AG09309 (cell line): ENCODE measurements at places on chromosomes 6 and 20.
A peak's percentile ranks its signal among the peaks of the same experiment; 100 is the strongest.

- no peak for DNase-seq
These were observed 646.3 kb downstream of the UTRN start for GRCh38 chr6:144931172-144932035.

DNA sequence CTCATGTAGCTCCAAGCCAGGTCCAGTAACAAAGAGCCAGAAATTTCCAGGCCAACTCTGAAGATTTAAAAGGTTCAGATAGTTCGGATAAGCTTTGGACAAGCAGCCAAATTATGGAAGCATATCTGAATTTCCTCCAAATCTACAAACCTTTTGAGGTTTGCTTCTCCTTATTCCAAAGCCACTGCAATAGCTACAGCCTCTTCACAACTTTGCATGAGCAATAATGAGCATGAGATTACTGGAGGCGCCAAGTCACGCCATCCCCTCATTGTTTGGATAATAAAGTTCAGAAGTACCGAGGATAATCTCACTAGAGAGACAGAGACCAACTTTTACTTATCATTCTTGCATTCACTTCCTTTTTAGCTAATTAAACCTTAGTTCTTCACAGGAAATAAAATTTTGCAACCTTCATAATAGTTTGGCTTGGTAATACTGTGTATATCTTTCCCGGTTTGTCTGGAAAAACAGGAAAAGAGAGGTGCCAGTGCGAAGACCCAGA, 329.6 kb upstream of the RSPO3 start:
- DNase-seq: no peak

GRCh38 chr6:40997234-40997957, 41.6 kb downstream of the UNC5CL start:
- peak; percentile 20 for DNase-seq

DNA sequence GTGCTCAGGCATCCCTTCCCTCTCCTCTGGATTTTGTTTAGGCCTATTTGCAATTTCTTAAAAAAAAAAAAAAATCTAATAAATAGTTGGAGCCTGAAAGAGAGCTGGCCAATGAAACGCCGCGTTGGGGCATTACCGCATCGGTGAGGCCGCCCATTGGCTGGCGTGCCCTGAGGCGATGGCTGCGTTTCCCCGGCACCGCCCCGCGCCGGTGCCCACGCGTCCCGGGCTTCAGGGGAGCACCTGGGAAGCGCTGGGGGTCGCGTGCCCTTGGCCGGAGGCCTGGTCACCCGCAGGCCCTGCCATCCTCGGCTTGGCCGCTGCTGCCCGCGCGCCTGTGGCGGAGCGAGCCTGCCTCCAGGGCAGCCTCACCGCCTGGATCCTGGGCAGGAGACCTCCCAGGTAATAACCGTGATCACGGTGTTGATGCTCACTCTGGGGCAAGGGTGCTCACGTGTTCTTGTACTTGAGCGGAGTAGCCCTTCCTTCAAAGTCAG, 155.4 kb downstream of the NRN1 start:
- DNase-seq: no peak

DNA sequence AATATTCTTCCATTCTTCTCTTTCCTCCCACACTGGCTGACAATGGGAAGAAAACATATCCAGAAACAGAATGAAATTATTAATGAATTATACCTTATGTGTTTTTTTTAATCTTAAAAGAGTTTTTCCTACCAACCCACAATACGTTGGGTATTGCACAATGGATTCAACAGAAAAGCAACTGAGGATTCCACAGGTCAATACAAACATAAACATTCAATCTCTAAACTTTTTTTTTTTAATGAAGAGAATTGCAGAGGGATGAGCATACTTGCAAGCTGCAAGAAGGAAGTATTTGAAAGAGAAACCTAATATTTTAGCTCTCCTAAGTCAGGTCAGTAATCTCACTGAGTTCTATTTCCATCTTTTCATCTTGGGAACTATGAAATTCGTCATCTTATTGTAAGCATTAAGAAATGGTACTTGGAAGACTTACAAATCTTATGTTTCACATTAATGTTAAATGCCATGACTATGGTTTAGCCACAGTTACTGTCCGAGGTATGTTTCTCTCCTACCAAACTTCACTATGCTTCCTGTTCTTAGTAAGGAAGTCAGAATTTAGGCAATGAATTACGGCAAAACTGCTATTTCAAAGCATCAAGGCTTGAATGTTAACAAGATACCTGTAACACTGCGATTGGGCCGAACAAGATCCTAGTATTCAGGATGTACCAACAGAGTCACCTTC, 100.8 kb downstream of the HIVEP2 start:
- DNase-seq: peak; percentile 33

DNA sequence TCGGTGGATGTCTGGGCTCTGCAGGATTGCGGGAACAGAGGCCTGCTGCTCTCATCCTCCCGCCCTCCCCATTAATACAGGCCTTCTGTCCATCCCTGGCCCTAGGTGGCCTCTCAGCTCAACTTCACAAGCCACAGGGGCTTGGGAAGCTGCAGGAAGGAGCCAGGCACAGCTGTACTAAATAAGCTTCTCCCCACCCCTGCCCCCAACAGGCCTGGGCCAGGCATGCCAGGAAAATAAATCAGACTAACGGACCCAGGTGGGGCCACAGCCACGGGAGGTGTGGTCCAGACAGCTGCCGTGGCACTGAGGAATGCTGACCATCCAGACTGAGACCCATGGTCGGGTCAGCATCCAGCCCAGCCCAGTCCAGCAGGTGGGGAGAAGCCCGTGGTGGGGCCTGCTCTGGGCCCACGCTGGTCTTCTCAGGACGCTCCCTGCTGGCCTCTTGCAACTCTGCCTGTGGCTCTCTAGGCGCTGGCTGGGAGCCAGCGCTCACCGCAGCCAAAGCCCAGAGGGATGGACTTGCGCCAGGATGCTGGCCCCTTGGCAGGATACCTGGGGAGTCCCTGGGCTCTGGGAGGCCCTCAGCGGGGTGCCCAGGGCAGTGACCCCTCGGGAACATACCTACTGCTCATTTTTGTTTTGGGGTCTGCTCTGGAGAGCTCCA, 8.6 kb upstream of the YTHDF1 start:
- DNase-seq: no peak

DNA sequence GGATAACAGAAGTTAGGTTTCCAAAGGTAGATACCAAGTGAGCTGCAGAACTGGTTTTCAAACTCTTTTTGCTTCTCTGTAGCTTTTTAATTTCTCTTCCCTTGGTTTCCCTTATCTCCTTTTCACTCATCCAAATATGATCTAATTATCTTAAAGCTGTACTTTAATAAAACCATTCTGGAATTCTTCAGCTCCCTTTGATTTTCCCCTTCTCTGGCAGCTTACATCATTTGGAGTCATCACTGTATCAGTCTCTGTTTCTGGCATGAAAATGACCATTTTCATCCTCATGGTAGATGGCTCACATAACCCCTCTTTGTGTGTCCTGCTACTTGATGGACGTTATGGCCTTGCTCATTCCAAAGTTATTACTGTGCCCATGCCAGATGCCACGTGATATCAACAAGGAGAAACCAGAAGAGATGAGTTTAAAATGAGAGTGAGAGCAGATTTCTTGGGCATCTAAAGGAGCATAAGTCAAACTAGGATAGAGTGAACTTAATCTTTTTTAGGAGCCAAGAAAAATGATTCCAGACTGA, 620.2 kb downstream of the QKI start:
- DNase-seq: no peak

- DNase-seq: no peak
These were observed 67.7 kb downstream of the AKAP12 start for GRCh38 chr6:151307501-151307900.

DNA sequence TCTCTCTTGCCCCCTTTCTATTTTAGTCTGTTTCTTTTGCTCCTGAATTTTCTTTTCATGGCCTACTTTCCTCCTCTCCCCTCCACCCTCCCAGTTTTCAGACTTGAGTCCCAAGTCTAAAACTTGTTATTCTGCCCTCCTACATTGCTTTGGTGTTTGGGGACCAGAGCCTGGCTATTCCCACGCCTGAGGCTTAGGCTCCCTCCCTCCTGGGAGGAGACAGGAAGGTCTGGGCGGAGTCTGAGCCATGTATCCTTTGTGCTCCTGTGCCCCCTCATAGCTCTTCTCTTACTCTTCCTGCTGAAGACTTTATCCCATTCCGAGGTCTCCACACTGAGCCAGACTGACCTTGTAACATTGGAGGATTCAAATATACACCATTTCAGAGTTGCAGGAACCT, 69.5 kb downstream of the DAAM2 start:
- no peak for DNase-seq

DNA sequence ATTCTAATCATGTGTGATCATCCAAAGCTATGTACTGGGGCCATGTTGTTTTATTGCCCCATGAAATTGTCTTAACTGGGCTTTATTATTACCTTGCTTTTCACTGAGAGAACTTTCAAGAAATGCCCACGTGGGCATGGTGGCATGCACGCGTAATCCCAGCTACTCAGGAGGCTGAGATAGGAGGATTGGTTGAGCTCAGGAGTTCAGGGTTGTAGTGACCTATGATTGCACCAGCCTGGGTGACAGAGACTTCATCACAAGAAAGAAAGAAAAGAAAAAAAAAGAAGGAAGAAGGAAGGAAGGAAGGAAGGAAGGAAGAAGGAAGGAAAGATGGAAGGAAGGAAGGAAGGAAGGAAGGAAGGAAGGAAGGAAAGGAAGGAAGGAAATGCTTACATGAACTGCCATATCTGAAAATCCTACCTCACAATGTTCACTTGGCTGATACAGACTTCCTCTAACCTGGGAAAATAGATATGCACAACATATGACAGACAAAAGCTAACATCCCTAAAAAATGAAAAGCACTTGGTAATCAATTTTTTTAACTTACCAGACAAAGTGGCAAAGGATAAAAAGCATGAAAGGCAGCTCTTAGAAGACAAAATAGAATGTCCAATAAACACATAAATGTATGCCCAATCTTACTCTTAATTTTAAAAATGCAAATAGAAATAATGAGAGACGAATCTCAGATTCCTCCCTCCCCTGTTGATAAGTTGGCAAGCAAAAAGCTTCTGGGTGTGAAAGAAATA, 25.5 kb upstream of the TMEM244 start:
- DNase-seq: no peak

GRCh38 chr6:133259561-133259960, 18.4 kb downstream of the EYA4 start:
- DNase-seq: no peak

DNA sequence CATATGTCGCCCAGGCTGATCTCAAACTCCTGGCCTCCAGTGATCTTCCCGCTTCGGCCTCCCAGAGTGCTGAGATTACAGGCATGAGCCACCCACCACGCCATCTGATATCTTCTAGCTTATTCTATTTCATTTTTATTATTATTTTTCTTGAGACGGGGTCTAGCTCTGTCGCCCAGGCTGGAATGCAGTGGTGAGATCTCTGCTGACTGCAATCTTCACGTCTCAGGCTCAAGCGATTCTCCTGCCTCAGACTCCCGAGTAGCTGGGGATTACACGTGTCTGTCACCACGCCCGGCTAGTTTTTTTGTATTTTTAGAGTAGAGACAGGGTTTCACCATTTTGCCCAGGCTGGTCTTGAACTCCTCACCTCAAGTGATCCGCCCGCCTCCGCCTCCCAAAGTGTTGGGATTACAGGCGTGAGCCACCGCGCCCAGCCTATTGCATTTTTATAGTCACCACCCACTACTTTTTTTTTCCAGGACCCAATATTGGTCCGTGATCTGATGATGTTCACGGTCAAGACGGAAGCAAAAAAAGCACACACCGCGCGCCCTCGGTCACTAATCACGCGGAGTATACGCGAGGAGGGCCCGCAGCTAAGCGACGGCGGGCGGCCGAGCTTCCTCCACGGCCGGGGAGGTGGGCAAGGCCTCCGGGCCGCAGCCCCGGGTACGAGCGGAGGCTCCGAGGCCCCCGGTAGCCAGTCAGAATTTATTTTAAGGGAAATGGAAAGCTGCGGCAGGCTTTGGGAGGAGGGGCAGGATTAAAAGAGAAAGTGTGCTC, 1.1 kb upstream of the LSM14B start:
- peak; percentile 25 for DNase-seq

DNA sequence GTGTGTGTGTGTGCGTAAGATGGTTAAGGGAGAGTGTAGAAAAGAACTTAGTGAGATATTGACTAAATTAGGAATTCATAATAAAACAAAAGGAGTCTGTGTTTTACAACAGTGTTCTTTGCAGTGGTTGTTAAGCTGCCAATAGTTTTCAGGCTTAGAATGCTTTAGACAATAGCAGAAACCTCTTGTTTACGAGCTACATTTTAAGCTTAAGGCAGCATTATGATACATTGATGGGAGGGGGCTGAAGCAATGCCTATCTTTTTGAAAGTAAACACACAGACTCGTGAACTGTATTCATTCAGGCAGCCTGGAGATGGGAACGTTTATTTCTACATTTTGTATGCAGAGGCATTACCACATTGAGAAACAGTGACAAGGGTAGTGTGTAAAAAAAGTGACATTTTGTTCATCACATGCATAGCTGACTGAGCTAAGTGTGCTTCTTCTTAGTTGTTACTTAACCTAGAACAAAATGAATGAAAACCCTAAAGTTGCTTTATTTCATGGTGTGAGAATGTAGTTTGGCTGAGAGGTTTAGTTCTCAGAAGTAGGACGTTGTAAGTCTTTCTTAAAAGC, 21.2 kb downstream of the CLVS2 start:
- no peak for DNase-seq

DNA sequence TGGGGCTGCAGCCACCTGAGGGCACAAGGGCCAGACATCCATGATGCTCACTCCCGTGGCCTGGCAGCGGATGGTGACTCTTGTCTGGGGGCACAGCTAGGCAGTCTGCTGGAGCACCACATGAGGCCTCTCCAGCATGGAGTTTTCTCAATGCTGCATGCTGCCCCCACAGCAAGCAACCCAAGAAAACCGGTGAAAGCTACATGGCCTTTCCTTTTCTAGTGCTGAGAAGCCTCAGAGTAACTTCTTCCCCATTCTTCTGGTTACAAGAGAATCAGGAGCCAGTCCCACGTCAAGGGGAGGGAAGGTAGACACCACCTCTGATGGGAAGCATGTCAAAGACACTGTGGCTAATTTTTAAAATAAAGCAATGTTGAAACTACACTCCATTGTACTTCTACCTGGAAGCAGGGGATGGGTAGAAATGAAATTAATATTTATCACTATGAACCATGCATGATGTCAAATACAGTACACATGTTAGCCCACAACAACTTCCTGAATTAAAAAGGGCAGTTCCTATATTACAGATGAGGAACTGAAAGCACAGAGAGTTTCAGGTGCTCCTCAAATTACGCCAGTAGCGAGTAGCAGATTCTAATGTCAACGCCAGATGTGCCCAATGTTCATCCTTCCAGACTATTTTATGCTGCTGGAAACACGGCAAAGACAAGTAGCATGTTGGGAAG, 101.5 kb downstream of the LAMP5 start:
- no peak for DNase-seq

DNA sequence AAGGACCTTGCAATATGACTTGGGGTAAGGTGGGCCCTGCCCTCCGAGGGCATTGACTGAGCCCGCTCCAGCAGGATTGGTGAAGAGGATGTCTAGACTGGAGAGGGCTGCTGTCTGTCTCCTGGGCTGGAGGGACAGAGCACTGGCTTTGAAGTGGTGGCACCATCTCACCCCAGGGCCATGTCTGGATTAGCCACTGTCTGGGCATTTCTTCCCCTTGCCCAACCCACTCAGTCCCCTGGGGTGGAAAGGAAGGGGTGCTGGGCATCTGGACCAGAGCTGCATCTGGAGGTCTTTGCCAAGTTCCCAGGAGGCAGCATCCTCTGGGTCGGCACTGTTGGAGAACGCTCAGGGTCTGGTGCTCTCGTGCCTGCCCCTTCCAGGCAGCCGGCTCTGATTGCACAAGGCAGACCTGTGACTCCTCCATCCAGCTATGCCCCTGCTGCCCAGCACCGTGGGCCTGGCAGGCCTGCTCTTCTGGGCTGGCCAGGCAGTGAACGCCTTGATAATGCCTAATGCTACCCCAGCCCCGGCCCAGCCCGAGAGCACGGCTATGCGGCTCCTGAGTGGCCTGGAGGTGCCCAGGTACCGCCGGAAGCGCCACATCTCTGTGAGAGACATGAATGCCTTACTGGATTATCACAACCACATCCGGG, at the start of gene R3HDML:
TSS of gene R3HDML (plus strand) at position 319 of the 656 bp plus-strand sequence. CDS start at position 434, 115 bp downstream.
- no peak for DNase-seq
